ENCODE measurements at places on chromosomes 4 and X.

GRCh38 chrX:11407331-11408108 is 114.3 kb downstream of the AMELX start:
- no peak for DNase-seq

DNA sequence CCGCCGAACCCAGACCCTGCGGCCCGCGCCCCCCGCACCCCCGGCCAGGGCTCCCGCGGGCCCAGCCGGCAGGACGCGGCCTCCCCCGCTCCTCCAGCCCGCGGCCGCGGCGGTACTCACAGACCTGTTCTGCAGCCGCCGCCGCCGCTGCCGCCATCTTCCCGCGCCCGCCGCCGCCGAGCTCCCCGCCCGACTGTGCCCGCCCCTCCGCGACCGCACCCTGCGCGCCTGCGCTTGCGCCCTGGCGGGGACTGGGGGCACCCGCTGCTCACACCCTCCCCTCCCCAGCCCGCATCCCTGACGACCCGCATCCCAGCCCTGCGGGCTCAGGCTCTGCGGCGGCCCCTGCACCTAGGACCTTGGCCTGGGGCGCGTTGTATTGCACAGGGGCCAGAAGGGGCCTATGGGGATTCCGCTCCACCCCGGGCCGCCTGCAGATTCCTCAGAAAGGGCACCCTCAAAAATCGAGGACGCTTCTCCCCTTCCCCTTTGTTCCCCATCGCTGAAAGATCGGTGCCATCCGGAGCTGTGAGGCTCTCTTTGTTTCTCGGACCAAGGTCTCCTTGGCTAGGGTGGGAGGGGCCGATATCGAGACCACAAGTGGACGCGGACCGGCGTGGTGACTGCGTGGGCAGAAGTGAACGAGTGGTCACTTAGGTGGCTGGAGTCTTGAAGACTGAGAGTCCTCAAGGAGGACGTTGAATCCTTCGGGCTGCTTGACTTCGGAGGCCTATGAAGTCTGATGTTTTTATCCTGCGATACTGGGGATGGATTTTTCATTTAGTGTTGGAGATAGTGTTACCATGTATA is at the start of gene SGCB:
SGCB (minus strand) TSS at position 197 of the 810 bp plus-strand sequence; CDS start at position 157, 40 bp downstream.
- peak; percentile 93 for DNase-seq

DNA sequence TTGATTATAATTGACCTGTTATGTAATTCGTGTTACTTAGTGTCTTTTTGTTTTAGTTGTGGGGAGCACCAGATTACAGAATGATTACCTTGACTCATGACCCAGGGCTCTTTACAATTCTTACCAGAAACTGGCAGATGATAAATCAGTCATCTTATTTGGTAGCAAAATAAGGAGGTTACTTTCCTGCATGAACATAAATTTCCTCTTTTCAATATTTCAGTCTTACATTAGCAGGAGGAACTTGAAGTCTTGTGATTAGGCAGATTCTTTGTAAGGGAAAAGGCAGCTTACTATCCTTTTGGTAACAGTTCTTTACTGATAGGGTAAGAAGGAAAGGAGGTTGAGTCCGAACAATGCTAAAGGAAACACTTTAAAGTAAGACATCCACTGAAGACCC is 26.0 kb upstream of the SLC25A5 start:
- DNase-seq: no peak

GRCh38 chrX:2263203-2263602 is 237.6 kb downstream of the DHRSX start:
- no peak for DNase-seq

GRCh38 chr4:52235552-52236201 is 184.6 kb downstream of the SPATA18 start:
- DNase-seq: no peak

GRCh38 chrX:37599729-37600128 is 28.3 kb downstream of the LANCL3 start:
- DNase-seq: no peak

GRCh38 chr4:102551958-102552565 is 50.9 kb downstream of the NFKB1 start:
- no peak for DNase-seq

Data from D341Med (cell line).